ENCODE measurements at places on chromosomes 12 and 14.

DNA sequence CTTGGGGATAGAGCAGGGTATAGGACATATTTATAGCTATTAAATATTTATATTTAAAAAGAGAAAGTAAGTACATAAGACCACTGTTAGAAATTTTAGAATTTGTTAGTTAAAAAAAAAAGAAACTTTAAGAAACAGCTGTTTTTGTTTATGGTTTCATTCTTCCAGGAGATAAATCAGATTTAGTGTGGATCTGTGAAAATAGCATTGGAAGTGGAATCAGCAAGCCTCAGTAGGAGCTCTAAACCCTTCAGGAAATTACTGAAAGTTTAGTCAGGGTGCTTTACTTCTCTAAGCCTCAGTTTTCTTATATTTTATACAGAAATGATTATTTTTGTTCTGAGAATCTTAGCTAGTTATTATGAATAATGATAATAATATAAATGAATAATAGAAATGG lies 316.0 kb upstream of the NOVA1 start:
- DNase-seq: no peak

DNA sequence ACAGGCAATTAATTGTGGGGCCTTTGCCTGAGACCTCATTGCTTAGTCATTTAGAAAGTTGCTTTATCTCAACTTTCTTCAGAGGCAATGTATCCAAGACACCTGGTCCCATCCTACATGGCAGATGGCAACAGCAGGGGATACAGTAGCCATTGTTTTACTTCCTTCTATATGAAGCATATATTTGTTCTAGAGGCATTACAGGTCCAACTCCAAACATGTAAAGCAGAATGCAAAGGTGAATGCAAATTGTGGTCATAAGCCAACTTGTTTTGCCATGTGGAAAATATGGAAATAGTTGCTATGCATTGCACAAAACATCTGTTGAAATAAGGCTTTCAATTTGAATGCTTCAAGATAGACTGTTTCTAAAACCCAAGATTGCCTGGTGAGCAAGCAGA lies 109.8 kb upstream of the BCAT1 start:
- no peak for DNase-seq

DNA sequence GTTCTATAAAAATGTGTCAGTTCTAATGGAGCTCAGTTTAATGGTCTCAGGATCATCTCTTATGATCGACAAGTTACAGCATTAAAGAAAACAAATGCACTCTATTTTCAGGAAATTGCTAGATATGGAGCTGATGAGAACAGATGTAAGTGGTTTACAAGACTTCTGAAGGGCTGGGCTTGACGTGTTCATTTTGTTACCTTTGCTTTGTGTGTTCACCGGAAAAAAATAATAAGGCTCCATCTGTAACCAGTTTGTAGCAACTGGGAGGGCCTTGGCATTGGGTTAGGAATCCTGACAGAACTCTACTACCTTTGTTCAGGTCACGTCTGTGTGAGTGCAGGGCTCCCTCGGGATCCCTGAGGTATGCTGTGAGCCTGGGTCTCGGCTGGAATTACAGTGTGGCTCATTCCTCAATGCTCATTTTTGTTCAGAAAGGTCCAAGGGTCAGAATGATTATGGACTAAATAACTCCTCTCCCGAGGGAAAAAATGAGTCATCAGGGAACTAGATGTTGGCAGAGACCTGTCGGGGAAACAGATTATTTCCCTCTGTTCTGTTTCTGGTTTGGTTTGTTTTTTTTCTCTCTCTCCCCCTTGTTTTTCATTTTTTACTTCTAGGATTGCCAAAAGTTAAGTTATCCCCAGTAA lies 158.0 kb downstream of the SLC5A8 start:
- no peak for DNase-seq

GRCh38 chr14:67413806-67414769 lies 2.1 kb upstream of the PLEK2 start:
- no peak for DNase-seq

- no peak for DNase-seq
These were observed 19.5 kb upstream of the GAS2L3 start for GRCh38 chr12:100553936-100554335.

- DNase-seq: no peak
These were observed 199.5 kb downstream of the ANO6 start for GRCh38 chr12:45415393-45415817.

GRCh38 chr12:77833329-77833728 lies 2.6 kb downstream of the NAV3 start:
- DNase-seq: no peak

- no peak for DNase-seq
These were observed 225.6 kb downstream of the EFCAB11 start for GRCh38 chr14:89728964-89729363.

DNA sequence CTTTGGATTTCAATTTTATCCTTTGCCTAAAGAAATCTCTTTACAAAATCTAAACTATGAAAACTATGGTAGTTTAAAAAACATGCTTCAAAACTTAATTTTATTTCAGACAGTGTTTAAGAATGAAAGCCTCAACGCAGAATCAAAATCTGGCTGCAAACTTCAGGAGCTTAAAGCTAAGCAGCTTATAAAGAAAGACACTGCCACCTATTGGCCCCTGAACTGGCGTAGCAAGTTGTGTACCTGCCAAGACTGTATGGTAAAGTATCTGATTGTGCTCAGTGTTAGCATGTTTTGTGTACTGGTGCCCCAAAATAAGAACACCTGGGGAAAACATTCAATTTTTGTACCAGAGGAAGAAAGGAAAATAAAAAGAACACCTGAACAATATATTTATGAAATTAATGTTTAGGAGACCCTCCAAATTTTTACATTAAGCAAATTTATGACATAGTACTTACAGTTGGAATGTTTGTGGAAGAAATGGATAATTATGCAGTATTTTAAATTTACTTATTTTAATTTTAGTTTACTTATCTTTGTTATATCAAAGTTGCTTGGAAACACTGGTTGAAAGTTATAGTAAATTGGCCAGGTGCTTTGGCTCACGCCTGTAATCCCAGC lies 12.2 kb downstream of the UBR7 start:
- DNase-seq: no peak

DNA sequence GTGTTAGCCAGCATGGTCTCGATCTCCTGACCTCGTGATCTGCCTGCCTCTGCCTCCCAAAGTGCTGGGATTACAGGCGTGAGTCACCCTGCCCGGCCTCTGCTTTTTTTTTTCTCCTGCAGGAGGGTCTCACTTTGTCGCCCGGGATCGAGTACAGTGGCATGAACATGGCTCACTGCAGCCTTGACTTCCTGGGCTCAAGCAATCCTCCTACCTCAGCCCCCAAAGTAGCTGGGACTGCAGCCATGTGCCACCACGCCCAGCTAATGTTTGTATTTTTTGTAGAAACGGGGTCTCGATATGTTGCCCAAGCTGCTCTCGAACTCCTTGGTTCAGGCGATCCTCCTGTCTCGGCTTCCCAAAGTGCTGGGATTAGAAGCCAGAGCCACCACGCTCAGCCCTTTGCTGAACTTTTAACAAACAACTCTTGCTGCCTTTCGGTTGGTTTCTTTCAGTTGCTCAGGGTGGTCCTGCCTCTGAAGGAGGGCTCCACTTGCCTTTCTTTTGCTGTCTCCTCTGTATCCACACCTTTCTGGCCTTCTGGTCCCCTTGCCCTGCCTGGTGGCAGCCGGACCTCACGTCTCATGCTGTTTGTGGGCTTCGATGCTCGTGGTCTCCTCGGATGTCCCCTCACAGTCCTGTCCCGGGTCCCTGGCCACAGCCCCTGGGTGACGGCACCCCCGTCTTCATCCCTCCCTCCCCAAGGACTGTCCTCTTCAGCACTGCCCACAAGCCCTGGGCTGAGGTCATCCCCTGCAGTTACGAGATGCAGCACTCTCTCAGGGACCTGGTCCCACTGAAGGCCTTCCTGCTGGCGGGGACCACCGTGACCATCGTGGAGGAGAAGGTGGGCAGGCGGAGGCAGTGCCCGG lies 3.8 kb upstream of the B3GNT4 start:
- DNase-seq: no peak

- no peak for DNase-seq
These were observed 15.9 kb downstream of the PYROXD1 start for GRCh38 chr12:21453312-21453852.

- no peak for DNase-seq
These were observed 35.1 kb downstream of the PPP2R5E start for GRCh38 chr14:63508033-63508432.

DNA sequence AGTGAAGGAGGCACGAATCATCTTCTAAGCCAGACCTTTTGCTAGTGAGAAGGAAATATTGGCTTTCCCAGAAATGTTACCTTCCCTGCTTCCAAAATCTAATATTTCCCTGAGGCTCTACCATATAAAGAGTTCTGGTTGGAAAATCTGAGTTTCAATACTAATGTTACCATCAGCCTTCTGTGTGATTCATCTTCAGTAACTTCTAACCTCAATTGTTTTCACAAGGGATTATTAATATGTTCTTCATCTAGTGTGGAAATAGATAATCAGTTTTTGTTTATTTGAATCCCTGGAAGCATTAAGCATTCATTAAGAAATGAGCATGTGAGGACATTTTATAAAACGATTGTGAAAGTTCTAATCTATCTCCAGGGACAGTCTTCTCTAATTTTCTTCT lies 720.9 kb downstream of the AACS start:
- no peak for DNase-seq

GRCh38 chr12:76387614-76388013 lies 39.4 kb upstream of the BBS10 start:
- DNase-seq: no peak

DNA sequence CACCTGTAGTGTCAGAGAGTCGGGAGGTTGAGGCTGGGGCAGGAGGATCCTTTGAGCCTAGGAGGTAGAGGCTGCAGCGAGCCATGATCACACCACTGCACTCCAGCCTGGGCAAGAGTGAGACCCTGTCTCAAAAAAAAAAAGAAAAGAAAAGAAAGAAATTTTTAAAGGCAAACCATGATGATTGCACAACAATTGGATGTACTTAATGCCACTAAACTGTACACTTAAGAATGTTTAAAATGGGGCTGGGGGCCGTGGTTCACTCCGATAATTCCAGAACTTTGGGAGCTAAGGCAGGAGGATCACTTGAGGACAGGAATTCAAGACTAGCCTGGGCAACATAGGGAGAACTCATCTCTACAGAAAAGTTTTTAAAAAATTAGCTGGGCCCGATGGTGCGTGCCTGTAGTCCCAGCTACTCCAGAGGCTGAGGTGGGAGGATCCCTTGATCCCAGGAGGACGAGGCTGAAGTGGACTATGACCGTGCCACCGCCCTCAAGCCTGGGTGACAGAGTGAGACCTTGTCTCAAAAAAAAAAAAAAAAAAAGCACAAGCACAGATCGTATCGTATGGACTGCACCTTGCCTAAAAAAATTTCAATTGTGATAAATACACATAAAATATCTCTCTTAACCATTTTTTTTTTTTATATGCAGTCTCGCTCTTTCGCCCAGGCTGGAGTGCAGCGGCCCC lies 32.7 kb downstream of the JAG2 start:
- DNase-seq: no peak

DNA sequence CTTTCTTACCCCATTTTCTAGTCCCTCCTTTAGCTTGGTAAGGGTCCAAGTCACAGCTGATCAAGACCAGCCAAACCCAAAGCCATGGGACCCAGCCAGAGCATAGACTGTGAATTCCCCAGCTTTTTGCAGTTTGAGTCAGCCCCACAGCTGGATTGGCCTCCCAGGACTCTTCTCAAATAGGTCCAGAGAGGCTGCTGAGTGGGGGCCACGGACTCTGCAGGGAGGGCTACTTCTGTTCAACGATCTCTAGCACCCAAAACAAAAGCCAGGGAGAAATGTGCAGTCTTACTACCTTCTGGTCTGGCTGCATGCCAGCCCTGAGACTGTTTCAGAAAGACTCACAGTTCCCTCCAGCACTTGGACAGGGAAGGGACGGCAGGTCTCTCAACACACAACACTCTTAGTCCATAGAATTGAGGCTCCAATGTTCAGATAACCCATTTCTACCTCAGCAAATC lies 1.6 kb downstream of the VDR start:
- DNase-seq: no peak
